Karpas-422 (cell line): ENCODE measurements at places on chromosomes 7 and 10. TPM values are rescaled to one million over a fixed set of nuclear protein-coding genes. Genes with fewer than 3 reads are reported as not detected.

MAP3K8 gene
- 51.5 and 69.8 TPM in 2 replicates for total RNA-seq

PLAC9 gene
- not detected in 2 replicates for total RNA-seq

CDHR3 gene
- not detected in 2 replicates for total RNA-seq

DNA sequence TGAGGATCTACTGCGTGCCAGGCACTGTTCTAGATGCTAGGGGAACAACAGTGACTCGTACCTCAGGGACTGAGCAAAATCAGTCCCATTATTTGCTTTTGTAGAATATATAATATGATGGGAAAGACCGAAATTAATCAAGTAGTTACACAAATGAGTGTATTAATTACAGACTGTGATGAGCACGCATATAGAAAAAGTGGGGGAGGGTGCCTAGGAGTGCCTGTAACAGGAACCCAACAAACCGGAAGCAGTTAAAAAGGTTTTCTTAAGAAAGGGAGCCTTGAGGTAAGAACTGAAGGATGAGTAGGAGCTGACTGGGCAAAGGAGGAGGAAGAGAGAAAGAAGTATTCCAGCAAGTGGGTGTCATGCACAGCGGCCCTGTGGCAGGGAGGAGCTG lies 28.2 kb upstream of the IL6 start:
- DNase-seq = no peak

- no peak for DNase-seq
These were observed 56.6 kb downstream of the BPGM start for GRCh38 chr7:134703241-134703594.
